Right lung (tissue), 10 donors: ENCODE measurements at places on chromosomes 2 and 18.

DNA sequence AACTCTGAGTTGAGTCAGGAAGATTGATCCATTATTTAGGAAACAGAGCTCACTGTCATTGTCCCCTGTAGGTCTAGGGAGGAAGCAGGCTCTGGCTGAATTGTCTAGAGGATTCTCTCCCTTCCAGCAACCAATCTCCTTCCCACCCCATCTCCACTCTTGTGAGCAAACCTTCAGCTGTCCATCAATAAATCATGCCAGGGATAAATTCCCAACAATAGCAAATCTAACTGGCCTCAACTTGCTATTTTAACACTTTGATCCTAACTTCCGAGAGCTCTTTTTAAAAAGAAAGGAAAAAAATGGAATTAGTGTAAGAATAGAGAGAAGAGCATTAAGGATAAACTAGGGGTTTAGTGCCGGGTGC, 53.5 kb downstream of the ATP8B1 start:
- DNase-seq: no peak

DNA sequence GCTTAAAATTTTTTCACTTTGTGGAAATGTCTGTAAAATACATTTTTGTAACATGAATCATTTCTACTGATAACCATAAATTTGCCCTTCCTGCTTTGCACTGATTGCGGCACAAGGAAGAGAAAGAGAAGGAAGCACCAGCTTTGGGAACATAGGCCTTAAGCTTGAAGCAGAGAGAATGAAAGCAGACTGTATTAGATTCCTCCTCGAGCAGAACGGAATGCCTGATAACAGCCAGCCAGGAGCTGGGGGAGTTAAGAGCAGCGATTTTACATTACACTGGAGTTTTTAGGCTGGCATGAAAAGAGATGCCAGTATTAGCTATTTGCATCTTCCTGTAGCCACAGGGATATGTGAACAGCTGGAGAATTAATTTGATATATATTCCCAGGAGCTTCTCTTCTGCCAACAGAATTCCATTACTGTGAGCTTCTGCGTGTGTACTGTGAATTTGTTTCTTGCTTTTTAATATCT, 33.5 kb downstream of the CRIM1 start:
- DNase-seq: no peak

- no peak for DNase-seq
Measured at GRCh38 chr18:40524881-40525280, 1430.2 kb upstream of the PIK3C3 start.

- no peak for DNase-seq
Measured at GRCh38 chr18:39958876-39959275, 1996.2 kb upstream of the PIK3C3 start.

DNA sequence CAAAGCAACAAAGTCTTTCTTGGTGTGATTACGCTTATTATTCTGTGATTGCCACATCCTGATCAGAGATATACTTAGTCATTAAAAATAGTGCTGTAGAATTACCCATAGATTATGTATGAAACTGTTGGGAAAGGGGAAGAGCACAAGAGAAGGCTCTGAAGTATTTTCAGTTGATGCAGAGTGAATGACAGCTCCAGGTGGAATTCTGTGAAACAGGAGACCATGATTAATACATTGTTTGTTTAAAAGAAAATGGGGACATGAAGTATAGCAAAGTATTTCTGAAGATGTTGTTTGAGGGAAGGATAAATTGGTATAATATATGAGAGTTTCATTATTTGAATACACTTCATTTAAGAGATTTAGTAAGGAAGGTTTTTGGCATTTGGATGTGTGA, 307.6 kb upstream of the CDH20 start:
- no peak for DNase-seq
